ENCODE measurements at places on chromosomes 1 and 21.

GRCh38 chr1:154729031-154729442 is 121.1 kb upstream of the ADAR start:
- DNase-seq = no peak

DNA sequence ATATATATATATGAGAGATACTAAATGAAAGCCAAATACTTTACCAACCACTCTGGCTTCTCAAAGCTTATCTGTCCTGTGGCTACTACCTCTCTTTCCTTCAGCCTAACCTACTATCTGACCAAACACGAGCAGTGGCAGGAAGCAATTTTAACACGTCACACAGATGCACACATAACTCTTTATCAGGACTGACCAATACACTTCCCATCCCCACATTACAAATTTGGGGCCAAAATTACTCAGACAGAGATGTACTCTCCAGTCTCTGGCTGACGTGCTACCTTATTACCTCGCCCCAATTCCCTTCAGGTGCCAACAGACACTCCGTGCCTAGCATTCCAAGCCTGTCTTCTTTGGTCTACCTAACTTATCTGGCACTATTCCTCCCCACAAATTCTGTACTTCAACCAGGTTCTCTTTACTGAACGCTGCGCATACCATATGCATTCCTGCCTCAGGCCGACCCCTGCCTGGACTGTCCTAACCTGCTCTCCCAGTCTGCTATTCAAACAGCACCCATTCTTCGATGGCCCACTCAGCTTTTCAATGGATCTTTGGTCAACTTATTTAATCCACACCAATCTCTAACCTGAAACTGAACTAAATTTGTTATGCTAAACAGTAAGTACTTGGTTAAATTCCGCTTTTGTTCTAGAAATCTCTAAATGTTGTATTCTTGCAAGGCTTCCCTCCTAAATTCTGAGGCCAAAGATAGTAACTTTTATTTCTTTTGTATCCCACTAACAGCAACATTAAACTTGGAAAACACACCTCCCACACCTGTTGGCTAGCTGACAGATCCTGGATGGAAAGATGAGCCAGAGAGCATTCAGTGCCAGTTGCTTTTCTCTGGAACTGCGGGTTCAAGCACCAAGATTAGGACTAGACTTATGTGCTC is 27.9 kb downstream of the RERE start:
- no peak for DNase-seq

DNA sequence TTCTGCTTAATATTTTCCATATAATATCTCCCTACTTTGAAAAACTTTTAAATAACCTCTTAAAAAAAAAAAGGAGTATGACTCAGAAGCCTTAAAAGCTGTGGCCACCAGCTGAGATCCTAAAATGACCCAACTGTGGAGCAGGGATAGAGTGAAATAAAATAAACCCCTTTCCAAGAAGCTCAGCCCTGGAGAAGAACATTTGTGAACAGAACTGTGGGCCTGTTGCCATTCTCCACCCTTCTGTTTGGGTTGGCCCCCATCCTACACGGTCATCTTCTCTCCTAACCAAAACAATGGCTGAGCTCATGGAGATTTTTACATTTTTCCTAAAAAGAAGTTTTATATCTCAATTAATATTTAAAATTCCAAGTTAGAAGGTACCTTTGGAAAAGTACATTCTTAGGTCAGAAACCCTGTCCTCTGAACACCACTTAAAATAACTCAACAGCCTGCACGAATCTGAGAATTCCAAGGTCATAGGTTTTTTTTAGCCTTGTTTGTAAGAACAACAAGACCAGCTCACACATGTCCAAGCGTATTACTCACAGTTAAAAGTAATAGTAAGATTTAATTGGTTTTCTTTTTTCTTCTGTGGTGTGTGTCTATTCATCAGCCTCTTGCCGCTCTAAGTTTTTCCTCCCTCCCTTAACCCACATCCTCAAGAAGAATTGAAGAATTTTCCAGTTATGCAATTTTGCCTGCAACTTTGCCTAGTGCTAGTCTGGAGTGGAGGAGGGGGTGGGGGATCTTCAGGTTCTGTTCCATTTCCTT is 107.7 kb upstream of the ERRFI1 start:
- DNase-seq = no peak

DNA sequence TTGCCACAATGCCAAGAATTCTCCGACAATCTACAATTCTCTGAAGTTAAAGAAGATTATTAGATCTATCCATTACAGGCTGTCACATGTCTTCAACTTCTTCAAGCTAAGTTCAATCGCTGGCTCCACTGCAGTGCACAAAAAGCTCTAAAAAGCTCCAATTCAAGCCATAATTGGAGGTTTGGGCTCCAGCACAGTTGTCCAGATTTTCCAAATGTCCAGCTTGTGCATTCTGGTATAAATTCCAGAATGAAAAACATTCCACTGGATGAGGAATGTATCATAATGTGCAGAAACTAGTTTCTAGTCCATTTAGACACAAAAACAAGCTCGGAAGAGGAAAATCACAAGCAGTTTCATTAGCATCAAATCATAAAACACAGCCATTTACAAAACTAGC is 138.6 kb downstream of the NRIP1 start:
- no peak for DNase-seq
